ENCODE measurements at places on chromosomes 11 and 22.

DNA sequence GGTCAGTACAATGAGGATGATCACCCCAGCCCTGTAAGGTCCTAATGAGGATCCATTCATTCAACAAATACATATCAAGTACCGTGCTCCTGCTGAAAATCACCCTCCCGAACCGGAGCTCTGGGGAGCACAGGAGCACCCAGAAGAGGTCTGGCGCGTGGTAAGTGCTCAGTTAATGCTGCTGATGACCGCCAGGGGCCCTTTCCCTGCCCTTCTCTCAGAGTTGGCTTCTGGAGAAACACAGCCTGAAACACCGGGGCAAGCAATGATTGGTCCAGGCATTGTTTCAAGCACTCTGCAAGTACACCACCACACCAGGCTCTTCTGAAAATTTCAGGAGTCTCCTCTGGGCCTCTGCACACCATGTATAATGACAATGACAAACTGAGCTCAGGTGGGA lies 3.8 kb upstream of the CCDC86 start:
- DNase-seq = no peak

DNA sequence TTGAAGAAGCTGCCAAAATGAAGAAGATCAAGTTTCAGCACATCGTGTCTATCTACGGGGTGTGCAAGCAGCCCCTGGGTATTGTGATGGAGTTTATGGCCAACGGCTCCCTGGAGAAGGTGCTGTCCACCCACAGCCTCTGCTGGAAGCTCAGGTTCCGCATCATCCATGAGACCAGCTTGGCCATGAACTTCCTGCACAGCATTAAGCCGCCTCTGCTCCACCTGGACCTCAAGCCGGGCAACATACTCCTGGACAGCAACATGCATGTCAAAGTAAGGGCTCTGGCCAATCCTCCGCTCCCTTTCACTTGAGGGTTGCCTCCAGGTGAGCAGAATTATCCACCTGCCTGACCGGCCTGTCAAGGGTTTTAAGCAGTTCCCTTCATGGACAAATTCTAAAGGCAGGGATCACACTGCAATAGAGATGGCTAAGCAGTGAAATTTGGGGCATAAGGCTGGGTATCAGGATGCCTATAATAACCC lies 6.0 kb downstream of the ANKK1 start:
- no peak for DNase-seq

DNA sequence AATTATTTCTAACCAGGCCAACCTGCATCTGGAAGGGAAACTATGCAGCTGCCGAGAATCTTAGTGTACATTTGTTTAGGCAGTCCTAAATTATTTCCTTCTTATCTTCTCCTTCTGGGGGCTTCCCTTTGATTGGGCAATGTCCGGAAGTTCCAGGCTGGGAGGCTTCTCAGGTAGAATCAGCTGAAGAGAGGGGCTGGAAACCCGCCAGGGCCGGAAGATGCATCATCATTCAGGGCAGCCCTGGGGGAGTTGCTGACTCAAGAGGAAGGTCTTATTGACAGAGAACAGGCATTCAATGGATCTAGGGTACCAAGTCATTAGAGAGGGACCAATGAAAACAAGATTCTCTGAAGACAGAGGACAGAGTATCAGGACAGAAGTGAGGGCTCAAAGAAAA lies 150.7 kb downstream of the BLID start:
- no peak for DNase-seq

GRCh38 chr11:118705111-118705741 lies 25.8 kb upstream of the TREH start:
- peak; percentile 72 for DNase-seq

DNA sequence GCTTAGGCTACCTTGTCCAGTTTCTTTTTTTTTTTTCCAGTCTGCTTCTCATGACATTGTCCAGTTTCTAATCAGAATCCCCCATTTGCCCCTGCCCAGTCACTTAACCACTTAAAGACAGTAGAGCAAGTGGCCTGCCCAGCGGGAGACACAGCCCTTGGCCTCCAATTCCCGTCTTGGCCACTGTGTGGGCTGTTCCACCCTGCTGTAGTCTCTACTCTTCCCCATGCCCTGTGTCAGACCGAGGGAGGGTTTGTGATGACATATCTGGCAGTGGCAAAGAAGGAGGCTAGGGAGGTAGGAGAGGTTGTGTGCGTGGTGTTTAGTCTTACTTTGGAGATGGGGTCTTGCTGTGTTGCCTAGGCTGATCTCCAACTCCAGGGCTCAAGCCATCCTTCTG lies 11.5 kb downstream of the PPFIA1 start:
- no peak for DNase-seq

GRCh38 chr11:102085864-102086551 lies 24.2 kb upstream of the YAP1 start:
- no peak for DNase-seq

GRCh38 chr11:117316197-117316961 lies at the start of gene BACE1:
BACE1 (minus strand) TSS chr11:117316256; CDS start chr11:117315795, 461 bp downstream.
- DNase-seq = peak; percentile 17

All from CD4-positive, alpha-beta memory T cell (primary cell).